Stimulated activated naive CD8-positive, alpha-beta T cell treated with anti-CD3 and anti-CD28 coated beads, Interleukin-15, Interleukin-2, amounts not matched to agents 100 U/mL and 50 U/mL, for 24 hours (primary cell): ENCODE measurements at places on chromosomes 12 and 14.

- DNase-seq, result no peak
Measured at GRCh38 chr14:32044454-32044853, 32.6 kb upstream of the ARHGAP5 start.

DNA sequence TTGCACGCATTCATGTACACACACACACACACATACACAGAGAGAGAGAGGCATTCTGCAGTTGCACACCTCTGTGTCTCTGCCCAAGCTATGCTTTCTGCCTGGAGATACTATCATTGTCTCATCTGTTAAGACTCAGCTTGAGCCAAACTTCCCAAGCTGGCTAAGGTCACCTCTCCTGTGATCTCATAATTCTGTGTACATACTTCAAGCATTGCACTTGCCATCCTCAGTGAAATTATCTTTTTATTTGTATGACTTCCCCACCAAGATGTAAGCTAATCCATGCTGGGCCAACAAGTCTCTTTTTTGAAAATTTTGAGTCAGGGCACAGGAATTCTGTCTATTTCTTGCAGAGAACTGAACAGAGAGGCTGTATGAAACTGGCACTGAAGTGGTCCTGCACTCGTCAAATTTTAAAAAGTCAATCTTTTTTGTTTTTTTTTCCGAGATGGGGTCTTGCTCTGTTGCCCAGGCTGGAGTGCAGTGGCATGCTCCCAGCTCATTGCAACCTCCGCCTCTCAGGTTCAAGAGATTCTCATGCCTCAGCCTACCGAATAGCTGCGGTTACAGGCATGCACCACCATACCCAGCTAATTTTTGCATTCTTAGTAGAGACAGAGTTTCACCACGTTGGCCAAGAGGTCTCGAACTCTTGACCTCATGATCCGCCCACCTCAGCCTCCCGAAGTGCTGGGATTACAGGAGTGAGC lies 44.3 kb downstream of the TMTC1 start:
- DNase-seq, result no peak

GRCh38 chr12:120902846-120903411 lies 1.2 kb downstream of the SPPL3 start:
- DNase-seq, result no peak

DNA sequence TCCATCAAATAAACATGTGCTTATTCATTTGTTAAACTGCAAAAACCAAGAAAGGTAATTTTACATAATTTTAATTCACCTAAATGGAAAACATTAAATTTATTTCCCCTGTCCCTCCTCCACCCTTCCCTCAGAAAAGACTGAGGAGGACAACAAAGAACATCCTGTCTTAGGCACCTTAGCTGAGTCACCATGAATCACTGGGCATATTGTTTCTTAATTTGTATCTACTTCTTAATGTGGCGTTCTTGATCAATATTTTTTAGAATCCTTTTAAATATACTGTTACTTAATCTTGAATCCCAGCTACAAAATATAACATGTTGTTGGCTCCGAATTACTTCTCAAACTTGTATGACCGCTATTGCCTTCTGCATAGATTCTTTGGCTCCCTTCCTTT lies 23.5 kb downstream of the SIX6 start:
- no peak for DNase-seq

DNA sequence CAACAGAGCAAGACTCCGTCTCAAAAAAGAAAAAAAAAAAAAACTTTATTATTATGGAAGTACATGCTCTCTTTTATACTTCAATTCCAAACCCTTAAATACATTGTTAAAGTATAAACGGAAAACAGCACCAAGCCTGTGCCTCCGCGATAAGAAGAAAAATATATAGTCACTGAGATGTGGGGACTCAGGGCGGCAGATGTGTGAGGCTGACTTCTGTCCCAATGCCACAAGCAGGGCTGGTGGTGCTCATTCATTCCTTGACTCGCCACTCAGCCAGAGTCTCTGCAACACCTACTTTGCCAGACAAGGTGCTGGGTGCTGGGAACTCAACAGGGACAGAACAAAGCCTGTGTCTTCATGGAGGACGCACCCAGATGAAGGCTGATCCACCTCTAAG lies 13.8 kb downstream of the LGMN start:
- DNase-seq, result no peak

GRCh38 chr14:101460986-101461750 lies 100.1 kb upstream of the DIO3 start:
- no peak for DNase-seq

- DNase-seq, result no peak
Measured at GRCh38 chr14:97798176-97798575, 1001.0 kb downstream of the VRK1 start.
